Stimulated activated CD4-positive, alpha-beta T cell treated with anti-CD3 and anti-CD28 coated beads, Interleukin-2, amount 100 ng/mL, for 24 hours (primary cell): ENCODE measurements at places on chromosomes 2 and 18.

- peak; percentile 91 for DNase-seq
Measured at GRCh38 chr2:232327105-232328031, 51.2 kb upstream of the ALPP start.

- no peak for DNase-seq
Measured at GRCh38 chr2:159030674-159031380, 62.4 kb downstream of the TANC1 start.

DNA sequence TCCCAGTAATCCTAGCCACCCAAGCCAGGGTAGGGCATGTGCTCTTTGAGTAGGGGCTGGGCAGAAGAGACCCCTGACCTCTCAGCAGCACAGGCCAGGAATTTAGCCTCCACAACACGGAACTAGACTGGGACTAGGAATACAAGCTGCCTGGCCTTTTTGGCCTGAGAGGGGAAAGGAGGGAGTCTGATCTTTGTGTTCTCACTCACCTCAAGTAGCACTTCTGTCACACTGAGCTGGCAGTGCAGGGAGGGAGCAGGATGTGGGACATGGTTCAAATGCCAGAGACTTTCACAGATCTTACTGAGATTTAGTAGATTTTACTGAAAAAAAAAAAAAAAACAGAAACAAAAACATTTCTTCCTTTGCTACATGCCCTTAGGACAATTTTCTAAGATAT, 395.2 kb downstream of the CMPK2 start:
- no peak for DNase-seq

DNA sequence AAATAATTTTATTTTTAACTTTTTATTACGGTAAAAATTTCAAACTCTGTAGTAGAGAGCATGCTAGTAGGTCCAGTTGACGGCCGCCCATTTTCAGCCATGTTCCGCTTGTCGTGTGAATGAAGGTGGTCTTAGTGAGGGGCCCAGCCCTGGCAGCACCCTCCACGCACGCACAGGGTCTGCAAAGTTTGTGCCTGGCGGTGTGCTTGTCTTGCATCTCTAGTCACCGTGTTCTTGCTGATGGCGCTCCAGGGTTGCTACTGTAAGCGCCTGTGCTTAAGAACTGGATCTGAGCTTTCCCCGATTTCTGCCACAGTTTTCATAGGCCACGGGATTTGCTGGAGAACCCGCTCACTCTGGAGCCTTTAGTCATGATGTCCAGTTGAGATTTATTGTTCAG, 28.9 kb downstream of the LDLRAD4 start:
- no peak for DNase-seq

- no peak for DNase-seq
Measured at GRCh38 chr18:908758-909724, 4.4 kb downstream of the ADCYAP1 start.

GRCh38 chr2:209321076-209321475, 102.8 kb upstream of the MAP2 start:
- DNase-seq, result no peak

DNA sequence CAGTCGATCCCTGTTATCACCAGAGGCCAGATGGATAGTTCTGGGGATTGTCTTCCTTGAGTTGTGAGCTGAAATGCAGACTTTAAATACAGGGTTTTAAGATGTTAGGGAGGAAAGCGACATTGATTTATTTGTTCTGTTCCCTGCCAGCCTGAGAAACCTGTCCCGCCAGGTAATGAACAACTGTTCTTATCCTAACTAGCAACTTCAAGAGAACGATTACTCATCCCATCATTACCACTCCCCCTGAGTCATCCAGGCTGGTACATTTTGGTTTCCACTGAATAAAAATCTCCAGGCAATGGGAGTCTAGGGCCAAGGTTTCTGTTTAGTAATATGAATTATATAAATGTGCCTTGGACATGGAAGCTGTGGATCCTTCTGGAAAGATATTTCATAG, 131.2 kb downstream of the LYPD6B start:
- DNase-seq, result no peak

- no peak for DNase-seq
Measured at GRCh38 chr2:179965291-179966258, 41.5 kb downstream of the CWC22 start.

DNA sequence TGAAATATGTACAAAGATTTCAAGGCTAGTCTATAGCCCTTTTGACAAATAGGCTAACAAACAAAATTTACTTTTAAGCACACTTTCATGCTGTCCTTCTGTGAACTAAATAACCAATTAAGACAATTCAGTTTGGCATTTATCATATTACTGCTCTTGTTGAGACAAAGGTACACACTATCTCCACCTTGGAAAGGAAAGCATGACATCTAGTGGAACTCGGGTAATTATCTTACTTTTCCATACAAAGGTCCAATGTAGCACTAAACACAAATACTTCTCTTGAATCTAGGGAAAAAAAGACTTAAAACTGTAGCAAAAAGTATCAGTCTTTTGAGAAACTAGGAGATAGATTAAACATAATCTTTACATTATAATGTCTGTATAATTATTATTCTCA, 125.0 kb upstream of the CD226 start:
- DNase-seq, result no peak

DNA sequence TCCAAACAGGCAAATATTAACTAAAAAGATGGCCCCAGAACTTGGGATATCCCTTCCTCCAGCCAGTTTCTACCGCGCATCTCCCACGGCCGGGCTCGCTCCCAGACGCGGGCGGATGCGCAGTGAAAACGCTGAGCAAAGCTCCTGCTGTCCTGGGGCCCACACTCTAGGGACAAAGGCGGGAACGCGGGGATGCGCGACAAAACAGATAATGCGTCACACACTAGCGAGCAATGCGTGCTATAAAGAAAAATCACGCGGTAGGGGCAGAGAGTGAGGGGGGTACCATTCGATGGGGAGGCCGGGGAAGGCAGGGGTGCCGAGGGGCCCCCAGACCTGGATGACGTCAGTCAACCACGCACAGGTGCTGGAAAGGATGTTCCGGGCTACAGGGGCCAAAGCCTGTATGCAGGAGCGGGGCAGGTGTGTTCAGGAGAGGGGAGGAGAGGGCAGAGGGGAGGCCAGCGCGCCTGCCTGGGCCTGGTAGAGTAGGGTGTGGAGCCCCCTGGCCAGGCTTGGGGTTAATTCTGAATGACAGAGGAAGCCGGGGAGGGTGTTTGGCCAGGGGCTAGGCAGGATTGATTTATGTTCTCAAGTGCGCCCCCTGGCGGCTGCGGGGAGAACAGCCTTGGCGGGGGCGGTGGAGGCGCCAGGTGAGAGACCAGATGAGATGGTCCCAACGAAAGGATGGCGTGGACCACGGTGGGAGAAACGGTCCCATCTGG, 14.9 kb upstream of the ITM2C start:
- peak; percentile 82 for DNase-seq

DNA sequence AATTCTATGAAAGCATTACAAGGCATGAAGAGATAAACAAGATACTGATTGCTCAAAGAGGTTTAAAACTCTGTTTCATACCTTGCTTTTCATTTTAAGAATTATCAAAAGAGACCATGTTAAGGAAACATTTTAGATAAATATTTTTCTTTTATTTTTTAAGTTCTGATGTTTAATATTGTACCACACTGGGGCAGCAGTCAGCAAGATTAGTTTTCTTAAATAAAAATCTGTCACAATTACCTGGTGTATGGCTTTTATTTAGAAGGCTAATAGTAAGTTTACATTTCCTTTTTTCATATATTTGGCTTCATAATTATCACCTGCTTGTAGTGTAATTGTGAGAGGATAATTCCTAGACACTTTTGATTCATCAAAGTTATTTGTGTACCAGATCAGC, 46.4 kb downstream of the ZNF804A start:
- no peak for DNase-seq

DNA sequence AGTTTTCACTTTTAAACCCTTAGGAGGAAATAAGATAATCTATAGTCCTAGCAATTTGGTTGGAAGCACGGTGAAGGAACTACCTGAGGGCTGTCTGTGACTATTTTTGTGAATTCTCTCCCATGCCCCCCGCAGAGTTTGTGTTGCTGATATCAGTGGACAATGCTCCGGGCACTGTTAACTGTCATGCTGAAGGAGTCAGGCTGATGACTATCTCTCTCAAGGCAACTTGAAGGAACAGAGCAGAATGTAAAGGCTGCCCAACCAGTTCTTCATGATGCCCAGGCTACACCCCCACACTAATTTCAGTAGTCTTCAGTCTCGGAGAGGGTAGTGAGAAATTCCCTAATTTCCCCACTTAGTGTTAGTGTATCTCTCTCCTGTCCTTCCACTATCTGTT, 21.6 kb upstream of the RAB6C start:
- DNase-seq, result no peak

- DNase-seq, result no peak
Measured at GRCh38 chr2:179606141-179606540, 255.3 kb downstream of the ZNF385B start.

DNA sequence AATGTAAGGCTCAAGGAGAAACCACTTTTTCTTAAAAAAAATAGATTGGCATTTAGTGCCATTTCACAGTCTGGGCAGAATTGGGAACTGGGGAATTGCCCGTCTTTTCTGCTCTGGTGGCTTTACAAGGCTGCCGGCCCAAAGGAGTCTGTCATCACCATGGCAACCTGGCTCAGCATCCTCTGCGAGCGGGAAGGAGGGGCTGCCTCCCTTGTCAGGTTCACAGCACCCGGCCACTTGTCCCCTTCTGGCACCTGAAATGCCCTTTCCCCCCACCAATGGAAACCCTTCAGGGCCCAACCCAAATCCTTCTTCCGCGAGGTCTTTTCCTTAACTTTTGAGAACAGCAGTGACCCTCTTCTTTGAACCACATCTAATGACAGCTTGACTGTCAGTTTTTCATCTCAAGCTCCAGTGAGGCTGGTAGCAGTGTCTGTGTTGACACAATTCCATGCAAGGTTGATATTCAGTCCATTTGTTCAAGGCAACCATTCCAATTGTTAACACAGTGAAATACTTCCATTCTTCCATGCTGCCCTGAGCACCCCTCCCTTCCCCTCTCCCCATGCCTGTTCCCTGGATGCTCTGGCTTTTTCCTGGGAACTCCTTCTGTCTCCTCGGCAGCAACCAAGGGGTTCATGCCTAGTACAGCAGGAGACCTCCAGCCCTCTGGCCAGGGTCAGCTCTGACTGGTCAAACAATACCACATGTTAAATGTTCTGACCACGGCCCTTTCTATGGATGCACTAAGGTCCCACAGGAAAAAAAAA, 79.6 kb downstream of the DNER start:
- DNase-seq, result no peak

DNA sequence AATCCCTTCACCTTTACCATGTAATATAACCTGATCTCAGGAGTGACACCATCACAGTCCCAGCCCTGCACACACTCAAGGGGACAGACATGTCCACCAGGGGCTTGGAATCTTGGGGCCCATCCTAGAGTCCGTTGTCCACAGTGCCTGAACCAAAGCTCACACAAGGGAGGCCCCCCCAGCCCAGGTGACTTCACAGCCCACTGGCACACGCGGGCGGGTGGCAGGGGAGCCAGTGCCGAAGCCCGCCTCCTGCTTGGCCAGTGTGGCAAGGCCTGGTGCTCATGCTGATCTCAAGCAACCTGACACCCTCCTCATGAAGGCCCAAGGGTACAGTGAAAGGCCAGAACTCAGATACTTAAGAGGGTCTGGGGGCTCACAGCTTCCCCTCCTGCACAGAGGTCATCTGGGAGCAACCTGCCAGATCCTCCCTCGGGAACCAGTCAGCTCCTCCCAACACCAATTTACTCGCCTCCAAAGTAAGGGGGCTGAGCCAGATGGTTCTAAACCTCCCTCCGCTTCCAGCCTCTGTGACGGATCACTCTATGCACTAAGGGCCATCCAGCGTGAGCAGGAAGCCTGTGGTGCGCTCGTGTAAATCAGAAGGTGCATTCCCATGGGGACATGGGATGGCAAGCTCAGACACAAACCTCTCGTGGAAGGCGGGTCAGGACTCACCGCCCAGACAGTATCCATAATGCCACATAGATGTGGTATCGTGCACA, 3.2 kb upstream of the RAB17 start:
- DNase-seq, result no peak

DNA sequence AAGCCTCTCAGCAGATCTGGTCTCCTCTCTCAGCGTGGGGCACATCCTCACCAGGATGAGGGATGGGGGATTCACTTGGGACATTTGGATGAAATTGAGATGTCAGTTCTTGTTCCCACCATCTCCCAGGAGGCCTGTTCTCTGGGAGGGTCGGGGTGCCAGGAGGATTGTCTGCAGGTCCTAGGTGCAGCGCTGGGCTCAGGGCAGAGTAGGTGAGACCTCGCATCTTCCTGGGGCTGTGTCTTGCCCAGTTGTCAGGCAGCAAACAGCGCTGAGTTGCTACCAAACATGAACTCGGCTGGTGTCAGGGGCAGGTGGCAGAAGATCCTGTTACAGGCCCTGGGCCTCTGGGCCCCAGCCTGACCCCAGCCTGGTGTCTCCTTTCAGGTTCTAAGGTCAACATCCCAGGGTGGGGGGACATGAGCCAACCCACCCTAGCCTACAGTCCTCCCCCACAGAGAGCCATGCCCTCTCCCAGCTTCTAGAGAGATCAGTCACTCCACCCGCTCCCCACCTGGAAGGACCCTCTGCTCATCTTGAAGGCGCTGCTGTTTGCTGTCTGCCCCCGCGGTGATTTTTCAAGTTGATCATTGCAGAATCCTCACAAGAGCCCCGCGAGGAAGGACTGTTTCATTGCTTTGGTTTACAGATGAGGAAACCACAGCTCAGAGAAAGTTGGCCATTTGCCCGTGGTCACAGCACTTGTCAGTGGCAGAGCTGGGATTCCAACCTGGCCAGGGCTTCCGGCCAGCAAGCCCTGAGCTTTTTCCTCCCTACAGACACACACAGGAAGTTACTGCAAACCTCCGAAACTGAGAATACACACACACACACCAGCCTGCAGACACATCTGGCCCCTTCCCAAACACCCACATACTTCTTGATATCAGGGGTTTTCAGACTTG, 83.9 kb downstream of the STPG4 start:
- peak; percentile 56 for DNase-seq
